ENCODE measurements at places on chromosomes 3 and 15.

GRCh38 chr15:74903676-74904075 is 3.0 kb downstream of the FAM219B start:
- DNase-seq = no peak

DNA sequence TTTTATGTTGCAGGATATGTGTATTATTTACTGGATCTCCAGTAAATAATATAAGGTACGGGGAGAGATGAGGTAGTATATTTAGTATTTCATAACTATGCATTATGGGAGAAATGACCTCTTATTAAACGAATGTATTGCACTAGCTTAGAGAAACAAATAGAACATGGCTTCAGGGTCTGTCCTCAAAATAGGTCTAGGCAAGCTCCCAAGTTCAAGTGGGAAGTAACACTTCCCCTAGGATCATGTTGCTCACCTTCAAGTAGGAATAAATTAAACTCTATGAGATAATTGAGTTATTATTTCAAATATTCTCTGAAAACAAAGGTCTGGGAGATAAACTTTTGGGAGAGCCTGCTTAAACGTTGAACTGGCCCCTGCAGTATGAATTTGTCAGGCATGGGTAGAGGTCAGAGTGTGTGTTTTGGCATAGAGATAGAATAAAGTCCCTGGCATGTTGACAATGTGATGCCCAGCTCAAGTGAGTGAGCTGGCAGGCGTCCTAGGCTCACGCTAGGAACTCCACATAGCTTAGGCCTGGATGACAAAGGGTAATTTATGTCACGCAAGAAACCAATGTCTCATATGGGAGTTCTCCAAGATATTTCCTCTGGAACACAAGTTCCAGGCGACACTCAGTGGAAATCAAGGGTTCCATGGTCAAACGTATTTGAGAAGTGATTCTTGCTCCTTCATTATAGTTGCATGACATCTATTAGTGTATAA is 236.8 kb downstream of the CACNA2D3 start:
- no peak for DNase-seq

DNA sequence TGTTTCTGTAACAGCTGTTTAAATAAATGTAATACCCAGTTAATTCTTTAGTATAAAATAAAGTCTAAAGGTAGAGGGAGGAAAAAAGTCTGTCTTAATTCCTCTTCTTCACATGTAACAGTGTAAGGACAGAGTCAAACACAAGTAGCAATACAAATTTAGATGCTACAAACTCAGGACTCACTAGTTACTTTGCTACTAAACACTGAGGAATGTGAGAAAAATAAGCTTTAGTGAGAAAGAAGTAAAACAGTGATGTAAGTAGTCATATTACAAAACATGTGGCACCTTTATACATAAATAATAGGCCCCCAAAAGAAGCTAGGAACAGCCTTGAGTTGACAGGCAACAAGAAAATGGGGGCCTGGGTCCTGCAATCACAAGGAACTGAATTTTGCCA is 113.0 kb downstream of the TBC1D5 start:
- DNase-seq = no peak

- peak; percentile 54 for DNase-seq
These were observed 374.3 kb upstream of the TGFBR2 start for GRCh38 chr3:30232142-30232541.

DNA sequence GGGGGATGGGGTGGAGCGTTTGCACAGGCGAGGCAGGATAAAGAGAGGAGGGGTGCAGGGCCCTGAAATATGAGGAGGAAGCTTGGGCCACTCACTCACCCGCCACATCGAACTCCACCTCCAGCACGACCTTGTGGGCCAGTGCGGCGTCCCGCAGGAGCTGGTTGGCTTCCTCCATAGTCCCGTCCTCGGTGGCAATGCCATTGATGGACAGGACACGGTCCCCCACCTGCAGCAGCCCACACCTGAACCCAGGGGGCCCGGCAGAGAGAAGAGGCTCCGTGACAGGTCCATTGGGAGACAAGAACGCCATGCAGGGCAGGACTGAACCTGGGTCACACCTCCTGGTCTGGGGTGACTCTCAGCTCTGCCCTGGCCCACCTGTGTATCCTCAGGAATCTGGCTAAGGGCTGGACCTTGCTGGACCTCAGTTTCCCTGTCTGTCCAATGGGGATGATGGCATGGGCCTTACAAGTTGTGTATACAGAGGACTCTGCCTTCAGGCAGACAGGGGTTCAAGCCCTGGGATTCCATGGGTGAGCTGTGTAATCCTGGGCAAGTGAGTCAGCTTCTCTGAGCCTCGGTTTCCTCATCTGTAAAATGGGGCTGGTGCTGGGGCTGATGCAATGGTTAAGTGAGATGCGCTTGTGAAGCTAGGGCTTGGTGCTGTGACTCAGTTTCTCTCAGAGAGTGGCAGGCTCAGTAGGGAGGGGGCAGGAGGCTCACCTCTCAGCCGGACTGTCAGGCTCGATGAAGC is 26.4 kb downstream of the GRIP2 start:
- DNase-seq = no peak

DNA sequence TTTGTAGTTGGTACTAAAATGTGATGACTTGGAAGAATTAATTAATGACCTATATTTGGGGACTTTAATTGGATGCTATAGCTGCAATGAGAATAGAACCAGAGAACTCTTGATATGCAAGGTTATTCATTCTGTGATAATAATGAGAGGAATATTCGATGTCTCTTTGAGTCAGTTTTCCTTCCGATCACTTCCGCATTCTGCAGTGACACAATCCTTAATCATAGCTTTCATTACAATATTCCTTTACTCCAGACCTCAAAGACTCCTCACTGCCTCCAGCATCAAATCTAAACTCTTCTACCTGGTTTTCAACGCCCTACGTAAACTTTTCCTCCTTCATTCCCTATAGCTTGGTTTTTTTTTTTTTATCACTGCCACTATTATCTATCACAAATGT is 21.6 kb downstream of the B3GNT5 start:
- no peak for DNase-seq

DNA sequence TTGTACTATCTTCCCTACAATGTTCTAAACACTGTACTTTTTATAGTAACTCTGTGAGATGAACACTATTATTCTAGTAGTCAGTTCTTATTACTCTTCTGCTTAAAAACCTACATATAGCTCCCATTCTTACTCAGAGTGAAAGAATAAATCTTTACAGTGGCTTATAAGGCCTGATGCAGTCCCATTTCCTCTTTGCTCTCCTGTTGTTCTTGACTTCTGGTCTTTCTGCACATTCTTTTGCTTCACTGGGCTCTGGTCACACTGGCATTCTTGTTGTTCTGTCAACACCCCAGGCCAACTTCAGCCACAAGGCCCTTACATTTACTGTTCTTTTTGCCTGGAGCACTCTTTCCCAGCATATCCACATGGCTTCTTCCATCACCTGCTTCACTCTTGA is 58.2 kb upstream of the TP63 start:
- no peak for DNase-seq

DNA sequence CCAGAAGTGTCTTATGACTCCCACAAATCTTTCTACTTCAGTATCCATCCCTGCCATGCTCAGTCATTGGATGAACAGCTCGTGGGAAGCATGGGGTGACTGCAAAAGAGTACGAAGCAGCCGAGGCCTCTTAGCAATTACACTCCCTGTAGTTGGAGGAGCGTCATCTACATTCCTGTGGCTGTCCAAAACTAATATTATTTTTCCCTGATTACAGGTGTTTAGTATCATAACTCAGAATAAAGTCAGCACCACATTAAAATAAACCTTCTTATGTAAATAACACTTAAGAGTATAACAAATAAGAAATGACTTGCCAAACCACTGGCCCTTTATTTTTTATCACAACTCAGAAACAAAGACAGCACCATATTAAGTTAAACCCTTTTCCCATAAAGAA is 141.5 kb downstream of the PLOD2 start:
- no peak for DNase-seq

DNA sequence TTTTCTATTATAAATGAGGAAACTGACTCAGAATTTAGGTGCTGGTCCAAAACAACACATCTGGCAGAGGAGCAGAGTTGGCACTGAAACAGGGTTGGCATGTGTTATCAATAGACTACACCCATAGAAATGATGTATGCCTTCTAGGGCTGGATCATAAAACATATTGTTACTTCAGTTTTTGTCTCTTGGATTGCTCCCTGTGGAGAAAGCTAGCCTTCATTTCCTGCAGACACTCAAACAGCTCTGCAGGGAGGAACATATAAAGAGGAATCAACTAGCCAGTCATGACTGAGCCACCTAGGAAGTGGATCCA is 507 bp upstream of the MRPL3 start:
- DNase-seq = peak; percentile 51

DNA sequence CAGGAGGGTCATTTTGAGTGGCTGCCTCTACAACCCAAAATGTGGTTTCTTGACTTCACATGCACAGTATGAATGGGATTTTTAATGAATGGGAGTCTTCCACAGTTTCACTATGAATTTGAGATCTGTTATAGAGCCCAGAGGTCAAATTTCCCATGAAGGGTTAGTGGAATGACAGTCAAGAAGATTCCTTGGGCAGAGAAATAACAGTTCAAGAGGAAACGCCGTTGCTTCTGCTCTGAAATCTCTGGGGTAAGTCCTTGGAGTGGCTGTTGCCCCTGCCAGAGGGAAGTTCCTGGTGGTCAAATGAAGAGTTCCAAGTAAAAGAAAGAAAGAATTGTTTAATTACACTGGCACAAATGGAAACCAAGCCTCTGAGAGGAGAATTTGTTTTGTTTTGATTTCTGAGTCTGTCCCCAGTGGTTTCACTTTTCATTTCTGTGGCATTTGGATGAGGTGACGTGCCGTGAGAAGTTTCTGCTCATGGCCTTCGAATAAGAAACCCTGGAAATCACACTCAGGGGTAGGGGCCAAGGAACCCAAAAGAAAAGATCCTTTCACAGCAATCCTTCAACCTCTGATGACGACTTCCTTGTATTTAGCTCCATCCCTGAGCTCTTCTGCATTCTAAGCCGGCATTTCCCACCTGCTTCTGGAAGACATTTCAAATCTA is 77.5 kb upstream of the IL12A start:
- no peak for DNase-seq

DNA sequence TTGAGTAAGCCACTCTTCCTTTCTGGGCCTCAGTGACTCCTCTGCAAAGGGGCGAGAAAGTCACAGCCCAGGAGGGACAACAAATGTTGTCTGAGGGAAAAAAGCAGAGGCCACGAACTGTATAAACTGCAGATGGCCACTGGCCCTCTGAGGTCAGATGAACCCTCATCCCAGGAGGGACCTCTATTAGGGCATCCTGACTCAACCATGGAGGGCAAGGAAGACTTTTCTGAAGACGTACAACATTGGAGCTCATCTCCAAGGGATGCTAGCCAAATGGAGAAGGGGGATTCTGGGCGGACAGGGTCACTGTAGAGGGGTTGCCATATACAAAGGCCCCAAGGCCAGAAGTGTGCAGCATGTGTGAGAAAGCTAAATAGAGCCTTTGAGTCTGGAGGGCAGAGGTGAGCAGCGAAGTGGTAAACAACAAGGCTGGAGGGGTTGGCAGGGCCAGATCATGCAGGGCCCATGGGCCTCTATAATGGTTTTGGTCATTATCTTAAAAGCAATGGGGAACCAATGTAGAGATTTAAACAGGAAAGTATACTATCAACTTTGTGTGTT is 16.7 kb downstream of the GRAMD2A start:
- no peak for DNase-seq

- no peak for DNase-seq
These were observed 147.8 kb downstream of the SLCO3A1 start for GRCh38 chr15:92001307-92001706.

DNA sequence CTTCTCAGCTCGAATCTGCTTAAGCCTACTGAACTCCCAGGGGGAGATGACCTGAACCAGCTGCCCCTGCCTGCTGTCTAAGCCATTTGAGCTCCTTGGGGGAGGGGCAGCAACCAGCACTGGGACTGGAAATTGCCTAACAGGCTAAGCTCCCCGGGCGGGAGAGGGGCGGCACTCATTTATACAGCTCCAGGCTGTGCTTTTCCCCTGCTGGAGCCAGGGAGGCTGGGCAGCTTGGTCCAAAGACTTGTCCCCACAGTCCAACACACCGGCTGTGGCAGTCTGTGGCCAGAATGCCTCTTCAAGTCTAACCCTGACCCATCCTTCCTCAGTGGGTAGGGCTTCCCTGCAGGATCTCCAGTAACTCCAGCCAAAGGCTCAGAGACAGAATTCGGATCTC is 1241.5 kb downstream of the ROBO2 start:
- DNase-seq = no peak

GRCh38 chr3:159234306-159234705 is 432.5 kb downstream of the MFSD1 start:
- peak; percentile 20 for DNase-seq

Measured in HFF-Myc (cell line).